Osteocyte (in vitro differentiated cells): ENCODE measurements at places on chromosomes 12 and 14. TPM values are rescaled to one million over a fixed set of nuclear protein-coding genes. Genes with fewer than 3 reads are reported as not detected.

- DNase-seq, result no peak
These were observed 24.1 kb downstream of the NUP37 start for GRCh38 chr12:102095677-102096263.

DNA sequence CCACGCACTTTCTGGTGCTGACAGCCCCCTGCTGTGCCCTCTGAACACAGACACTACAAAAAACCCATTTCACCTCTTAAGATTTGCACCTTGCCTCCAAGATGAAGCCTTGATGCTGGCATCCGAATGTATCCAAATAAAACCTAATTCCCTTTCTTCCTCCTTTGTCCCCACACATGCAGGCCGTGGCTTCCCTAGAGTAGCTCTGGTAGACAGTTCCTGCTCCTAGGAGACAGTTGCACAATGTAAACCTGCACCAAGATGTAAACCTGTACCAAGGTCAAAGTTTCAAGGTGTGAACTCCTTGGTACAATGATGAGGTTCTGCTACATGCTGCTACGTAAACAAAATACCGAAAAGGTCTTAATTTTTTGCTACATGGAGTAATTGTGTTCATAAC lies 625 bp upstream of the ABHD12B start:
- no peak for DNase-seq

DNA sequence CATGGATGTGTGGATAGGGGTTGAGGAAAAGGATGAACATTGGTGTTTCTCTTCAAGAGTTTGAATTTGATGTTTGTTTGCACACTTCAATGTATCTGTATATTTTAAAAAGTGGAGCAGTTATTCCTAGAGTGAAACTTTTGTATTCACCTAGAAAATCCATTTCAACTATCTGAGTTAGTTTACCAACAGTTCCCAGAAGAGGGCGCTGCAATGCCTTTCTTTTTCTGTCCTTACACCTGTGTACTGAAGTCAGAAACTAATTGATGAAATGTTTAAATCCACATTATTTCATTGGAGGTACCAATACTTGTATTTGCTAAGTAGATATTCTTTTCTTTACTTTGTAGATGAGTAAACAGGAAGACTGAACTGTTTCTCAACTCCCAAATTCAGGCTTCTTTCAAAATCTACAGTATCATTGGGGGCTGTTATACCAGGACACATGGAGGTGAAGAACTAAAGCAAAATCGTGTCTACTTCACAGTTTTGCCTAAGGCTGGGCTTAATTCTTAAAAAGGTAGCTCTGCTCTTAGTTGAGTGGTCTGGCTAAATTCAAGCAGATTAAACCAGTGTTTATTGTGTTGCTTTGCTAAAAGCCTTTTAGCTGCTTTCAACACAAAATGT lies 26.6 kb upstream of the KLRB1 start:
- DNase-seq, result no peak

DNA sequence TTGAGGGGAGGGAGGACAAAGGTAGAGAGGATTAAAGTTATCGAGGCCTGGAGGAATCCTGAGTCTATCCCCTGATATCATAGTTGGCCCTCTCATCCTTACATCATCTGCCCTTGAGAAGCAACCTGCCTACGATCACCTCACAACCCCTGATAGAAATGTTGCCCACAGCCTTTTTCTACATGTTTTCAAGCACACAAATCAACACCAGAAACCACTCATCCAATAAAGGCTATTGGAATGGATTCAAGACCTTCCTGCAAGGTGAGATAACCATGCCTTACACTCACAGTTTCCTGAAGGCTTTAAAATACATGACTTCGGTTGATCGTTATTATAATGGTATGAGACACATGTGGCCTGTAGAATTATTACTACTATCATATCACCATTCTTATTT lies 175.7 kb upstream of the EGLN3 start:
- no peak for DNase-seq

GRCh38 chr12:111687255-111687654 lies 1.4 kb downstream of the ACAD10 start:
- DNase-seq, result no peak

Gene GPRC5A
- total RNA-seq, result 25.7 and 27.3 TPM in 2 replicates

Gene MGP
- total RNA-seq, result 74.1 and 92.6 TPM in 2 replicates

Gene CLEC2B
- total RNA-seq, result not detected in 2 replicates

GRCh38 chr14:79080040-79080439 lies 909.9 kb downstream of the NRXN3 start:
- no peak for DNase-seq

Gene PLBD1
- total RNA-seq, result 0.13 and 0.89 TPM in 2 replicates

Gene GSG1
- not detected in 2 replicates for total RNA-seq

DNA sequence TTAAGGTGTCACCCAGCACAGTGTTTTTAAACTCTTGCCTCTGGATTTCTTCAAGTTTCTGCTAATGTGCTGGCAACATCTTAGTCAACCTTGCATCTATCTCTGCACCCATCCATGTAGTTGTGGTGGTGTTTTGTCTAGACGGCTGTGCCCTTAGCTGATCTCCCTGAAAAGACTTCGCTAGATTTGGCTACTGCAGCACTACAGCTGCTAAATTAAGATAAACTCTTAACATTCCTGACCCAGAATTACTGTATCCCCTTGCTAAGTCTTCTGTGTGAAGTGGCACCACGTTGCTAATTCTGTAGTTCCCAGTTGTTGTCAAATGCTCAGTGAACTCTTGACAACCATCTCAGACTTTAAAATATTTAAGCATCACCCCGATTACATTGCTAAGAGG lies 66.8 kb downstream of the SRGAP1 start:
- no peak for DNase-seq

DNA sequence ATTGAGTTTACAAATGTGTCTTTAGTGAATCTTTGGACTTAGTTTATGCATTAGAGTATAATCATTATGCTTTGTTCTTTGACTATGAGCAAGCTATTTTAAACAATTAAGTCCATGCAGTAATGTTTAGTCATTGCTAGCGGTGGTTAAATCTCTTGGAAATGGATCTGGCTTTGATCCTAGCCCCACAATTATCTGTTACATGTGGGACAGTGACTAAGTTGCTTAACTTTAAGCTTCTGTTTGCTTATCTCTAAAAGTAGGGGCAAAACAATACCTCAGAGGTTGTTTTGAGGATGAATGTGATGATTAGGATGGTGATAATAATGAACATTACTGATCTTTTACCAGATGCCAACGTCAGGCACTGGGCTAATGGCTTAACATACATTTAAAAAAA lies 124.2 kb downstream of the NPAS3 start:
- DNase-seq, result no peak

- no peak for DNase-seq
These were observed 69.9 kb downstream of the DDX51 start for GRCh38 chr12:132074216-132074615.

- no peak for DNase-seq
These were observed 256.0 kb downstream of the PPFIA2 start for GRCh38 chr12:81502912-81503695.

Gene FAM90A1
- not detected in 2 replicates for total RNA-seq

Gene AQP2
- total RNA-seq, result not detected in 2 replicates

DNA sequence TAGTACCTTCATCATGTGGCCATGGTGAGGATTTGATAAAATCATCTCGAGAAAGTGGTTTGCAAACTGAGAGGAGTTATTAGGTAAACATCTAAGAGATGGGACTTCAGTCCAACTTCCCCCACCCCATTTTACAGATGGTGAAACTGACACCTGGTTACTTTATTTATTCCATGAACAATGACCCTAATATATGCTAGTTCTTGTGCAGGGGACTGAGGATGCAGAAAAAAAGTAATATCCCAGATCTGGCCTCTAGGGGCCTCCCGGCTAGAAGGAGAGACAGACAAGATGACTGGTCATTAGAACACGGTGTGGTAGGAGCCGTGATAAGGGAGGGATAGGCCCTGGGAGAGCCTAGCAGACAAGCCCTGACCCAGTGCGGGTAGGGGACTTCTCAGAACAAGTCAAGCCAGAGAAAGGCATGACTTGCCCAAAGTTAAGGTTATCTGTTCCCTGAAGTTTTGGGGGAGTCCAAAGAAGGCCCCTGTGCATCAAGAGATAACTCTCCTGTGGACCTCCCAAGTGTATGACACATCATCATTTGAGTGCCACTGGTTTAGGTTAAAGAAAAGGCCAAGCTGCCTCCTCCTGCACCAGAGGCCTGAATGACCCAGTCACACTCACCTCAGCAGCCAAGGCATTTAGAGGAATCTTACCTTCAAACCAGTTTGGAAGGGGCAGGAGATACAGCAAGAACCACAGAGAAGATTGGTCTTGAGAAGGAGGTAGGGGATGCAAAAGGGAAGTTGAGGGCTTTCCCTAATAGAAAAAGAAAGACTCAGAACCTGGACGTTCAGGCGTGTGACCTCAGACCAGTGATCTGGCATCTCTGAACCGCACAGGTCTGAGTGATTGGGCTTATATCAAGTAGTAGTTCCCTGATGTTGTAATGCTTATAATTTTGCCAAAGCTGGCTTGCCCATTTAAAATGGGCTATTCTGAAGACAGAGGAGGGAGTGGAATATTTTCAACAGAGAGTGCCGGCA lies 1.6 kb downstream of the CMKLR1 start:
- DNase-seq, result no peak

GRCh38 chr12:39476894-39477293 lies 34.0 kb upstream of the KIF21A start:
- no peak for DNase-seq

DNA sequence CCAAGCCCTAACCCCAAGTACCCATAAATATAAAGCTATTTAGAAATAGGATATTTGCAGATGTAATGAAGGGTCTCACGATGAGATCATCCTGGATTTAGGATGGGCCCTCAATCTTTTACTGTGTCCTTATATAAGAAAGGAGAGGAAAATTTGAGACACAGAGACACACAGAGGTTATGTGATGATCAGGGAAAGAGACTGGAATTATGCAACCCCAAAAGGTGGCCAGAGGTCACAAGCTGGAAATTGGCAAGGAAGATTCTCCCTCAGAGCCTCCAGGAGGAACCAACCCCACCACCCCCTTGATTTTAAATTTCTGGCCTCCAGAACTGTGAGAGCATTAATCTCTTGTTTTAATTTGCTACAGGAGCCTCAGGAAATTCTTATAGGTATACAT lies 334.9 kb upstream of the PRICKLE1 start:
- no peak for DNase-seq

- DNase-seq, result no peak
These were observed 55.6 kb upstream of the ZDHHC17 start for GRCh38 chr12:76708296-76708695.
